ENCODE measurements at places on chromosomes 7 and 10. TPM values are rescaled to one million over a fixed set of nuclear protein-coding genes. Genes with fewer than 3 reads are reported as not detected.

SAMD9 gene
- total RNA-seq = 11.3 TPM

PON2 gene
- 139 TPM for total RNA-seq

AEBP1 gene
- total RNA-seq = 9.1 TPM

EIF5AL1 gene
- total RNA-seq = 0.25 TPM

VPS37D gene
- 3.8 TPM for total RNA-seq

SDHAF3 gene
- 2.2 TPM for total RNA-seq
